Dermis microvascular lymphatic vessel endothelial cell (primary cell): ENCODE measurements at places on chromosomes 11 and 22.

- no peak for DNase-seq
Observed at GRCh38 chr11:73445980-73446379, 69.8 kb downstream of the RELT start.

GRCh38 chr11:12449961-12450715 lies 72.8 kb downstream of the PARVA start:
- no peak for DNase-seq

- DNase-seq = peak; percentile 86
Observed at GRCh38 chr22:43923631-43924464, at the start of gene PNPLA3. Gene PNPLA3, plus strand, starts transcription at chr22:43923805. Its CDS starts 107 bp downstream, at chr22:43923912.

GRCh38 chr22:50696799-50697561 lies 24.4 kb downstream of the SHANK3 start:
- DNase-seq = no peak

DNA sequence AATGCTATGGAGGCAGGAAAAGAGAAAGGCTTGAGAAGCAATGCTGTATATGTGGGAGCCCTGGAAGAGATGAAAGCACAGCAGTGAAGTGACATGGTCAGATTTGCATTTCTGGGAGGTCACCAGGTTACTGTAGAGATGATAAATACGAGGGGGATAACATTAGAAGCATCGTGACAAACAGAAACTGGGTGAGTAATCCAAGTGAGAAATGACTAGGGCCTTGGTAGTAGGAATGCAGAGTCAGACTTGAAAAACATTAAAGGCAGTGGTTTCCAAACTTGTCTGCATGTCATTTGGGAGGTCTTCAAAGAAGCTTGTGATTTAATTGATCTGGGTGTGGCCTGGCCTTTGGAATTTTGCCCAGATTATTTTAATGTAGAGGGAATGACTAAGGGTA lies 43.9 kb downstream of the CCDC34 start:
- DNase-seq = no peak

DNA sequence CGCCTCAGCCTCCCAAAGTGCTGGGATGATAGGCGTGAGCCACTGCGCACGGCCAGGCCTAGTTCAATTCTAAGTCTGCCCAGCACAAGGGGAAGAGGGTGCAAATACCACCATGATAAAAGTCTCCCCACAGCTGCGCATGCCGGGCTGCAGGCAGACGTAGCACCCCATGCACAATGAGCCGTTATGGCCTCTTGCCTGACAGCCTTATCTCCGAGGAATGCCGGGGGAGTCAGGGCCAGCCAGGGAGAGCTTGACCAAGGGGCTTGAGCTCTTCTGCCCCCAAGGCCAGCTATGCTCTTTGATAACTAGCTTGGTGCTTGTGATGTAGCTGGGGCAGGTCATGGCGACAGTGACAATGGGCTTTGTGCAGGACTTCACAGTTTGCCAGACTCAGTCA lies 13.7 kb upstream of the SCUBE1 start:
- DNase-seq = no peak

GRCh38 chr22:49564054-49564453 lies 263.6 kb downstream of the BRD1 start:
- DNase-seq = no peak

GRCh38 chr11:57458410-57459163 lies 1.7 kb upstream of the RTN4RL2 start:
- no peak for DNase-seq

DNA sequence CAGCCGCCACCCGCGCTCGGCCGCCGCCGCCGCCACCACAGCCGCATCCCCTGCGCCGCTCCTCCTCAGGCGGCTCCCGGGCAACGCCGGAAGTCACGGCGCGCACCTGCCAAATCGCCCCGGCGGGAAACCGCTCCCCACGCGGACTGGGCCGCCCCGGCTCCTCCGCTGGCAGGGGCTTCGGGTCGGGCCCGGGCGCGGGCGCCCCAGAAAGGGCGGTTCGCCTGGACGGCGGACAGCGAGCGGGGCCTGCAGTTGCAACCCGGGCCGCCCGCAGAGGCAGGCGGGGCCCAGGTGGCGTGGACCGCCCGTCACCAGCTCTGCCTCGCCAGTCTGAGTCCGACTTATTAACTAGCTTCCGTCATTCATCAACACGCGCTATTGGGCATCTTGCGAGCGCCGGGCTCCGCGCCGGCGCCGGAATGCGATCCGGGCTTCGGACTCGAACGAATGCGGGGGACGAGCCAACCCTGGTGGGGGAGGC lies at the start of gene HIRA:
Gene HIRA, minus strand, starts transcription at position 85 of the 484 bp plus-strand sequence. CDS start 257 bp downstream, outside the sequence.
- peak; percentile 77 for DNase-seq

- no peak for DNase-seq
Observed at GRCh38 chr11:69484427-69485259, 3.2 kb downstream of the LINC01488 start.

DNA sequence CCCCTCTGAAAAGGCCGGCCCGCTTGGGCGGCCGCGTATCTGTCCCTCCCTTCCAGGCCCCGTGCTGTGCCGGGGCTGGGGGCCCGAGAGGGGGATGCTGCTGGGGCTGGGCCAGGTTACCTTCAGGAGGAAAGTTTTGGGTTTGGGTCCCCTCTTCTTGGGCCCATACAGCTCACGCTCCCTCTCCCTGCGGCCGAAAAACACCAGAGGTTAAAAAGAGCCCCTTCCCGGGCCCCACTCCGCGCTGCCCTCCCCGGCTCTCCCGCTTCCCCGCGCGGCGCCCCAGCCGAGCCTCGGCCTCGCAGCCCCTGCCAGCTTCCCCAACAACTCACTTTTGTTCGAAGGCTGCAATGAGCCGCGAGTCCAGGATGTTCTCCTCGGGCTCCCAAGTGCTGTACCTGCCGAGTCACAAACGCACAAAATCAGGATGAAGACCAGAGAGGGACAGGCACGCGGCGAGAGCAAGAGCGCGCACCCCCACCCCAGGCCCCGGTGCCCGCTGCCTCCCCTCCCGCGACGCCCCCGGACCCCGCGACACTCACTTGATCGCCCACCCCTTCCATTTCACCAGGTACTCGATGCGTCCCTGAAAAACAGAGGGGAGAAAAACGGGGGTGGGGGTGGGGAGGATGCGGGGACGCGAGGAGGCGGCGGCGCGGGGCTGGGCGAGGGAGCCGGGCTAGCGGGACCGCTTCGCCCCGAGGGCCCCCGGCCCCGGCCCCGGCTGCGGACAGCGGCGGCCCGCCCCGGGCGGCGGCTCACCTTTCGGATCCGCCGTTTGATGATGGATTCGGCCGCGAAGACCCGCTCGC lies 450 bp downstream of the CBX6 start:
- DNase-seq = peak; percentile 12

GRCh38 chr11:19816040-19816439 lies 103.4 kb downstream of the NAV2 start:
- no peak for DNase-seq

GRCh38 chr11:36016263-36016662 lies 72.4 kb downstream of the LDLRAD3 start:
- no peak for DNase-seq

DNA sequence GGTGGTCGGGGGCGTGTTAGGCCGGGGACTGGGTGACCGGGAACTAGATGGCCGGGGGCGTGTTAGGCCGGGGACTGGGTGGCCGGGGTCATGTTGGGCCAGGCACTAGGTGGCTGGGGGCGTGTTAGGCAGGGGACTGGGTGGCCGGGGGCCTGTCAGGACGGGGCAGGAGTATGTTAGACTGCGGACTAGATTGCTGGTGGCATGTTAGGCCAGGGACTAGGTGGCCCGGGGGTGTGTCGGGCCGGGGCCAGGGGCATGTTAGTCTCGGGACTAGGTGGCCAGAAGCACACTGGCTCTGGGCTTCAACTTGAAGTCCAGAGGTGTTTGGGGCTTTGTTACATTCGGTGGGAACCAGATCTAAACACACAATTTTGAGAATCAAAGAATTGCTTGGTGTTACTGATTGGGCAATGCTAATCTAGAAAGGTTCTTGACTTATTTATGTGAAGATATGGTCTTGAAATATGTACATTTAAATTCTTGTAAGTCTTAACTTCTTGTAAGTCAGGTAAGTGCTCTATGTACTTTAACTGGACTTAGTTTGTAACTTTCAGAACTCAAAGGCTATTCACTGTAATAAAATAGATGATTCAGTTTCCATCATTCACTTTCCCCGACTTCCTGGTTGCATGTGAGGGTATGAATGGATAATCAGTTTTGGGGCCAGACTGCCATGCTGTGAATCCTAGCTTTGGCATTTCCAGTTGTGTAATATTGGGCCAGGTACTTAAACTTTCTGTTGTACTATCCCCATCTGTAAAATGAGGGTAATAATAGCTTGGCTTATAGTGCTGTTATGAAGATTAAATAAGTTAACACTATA lies 1.1 kb downstream of the EXT2 start:
- peak; percentile 53 for DNase-seq

DNA sequence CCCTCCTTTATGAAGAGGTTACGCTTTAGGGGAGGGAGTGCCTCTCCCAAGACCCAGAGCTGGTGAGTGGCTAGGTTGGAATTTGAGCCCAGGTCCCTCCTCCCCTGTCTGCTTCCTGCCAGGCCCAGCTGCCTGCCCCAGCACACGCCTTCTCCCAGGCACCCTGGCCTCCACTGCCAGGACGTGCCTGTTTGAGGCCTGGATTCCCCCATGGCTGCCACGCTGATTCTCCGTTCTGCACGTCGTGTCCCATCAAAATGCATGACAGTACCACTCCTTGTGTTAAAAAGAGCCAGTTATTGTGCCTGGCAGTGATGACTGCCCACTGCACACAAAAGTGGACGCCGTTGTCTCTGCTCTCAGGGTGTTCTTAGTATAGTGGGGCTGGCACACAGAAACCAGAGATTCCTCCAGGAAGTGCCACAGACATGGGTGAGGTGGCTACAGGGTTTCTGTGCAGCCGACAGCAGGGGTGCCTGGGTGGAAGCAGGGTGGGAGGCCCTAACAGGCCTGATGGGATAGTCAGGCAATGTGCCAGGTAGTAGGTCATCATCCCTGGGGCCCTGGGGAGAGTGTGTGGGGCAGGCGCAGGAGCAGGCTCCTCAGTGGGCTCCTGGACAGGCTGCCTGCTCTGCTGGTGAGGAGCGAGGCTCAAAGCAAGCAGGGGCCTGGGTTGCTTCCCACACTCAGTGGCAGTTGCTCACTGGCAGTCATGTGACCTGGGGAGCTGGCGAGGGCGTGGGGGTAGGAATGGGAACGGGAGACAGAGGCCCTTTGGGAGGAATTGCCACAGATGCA lies 24.2 kb downstream of the MED15 start:
- peak; percentile 83 for DNase-seq

DNA sequence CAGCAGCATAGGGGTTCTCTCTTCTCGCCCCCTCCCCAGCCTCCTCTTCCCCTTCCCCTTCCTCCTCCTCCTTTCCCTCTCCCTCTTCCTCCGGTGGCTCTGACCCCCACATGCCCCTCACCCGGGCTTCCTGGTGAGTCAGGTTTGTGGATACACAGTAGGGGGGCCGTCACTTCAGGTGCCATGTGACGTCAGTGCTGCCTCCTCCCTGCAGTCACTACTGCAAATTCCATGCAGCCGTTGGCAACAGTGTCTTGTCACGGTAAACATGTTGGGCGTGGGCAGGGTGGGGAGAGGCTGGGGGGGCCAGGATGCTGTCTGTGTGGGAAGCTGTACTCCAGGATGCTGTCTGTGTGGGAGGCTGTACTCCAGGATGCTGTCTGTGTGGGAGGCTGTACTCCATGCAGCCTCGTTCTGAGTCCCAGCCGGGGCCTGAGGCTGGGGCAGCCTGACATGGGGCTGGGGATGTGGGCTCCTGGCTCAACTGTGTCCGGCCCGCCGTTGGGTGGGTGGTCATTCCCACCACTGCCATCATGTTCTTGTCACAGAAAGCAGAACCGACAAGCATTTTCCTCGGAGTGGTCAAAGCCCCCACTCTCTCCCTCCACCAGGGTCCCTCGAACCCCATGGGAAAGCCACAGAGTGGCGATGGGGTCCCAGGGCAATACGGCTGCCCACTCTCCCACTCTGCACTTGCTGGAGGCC lies 2.4 kb upstream of the MUC2 start:
- DNase-seq = peak; percentile 85

DNA sequence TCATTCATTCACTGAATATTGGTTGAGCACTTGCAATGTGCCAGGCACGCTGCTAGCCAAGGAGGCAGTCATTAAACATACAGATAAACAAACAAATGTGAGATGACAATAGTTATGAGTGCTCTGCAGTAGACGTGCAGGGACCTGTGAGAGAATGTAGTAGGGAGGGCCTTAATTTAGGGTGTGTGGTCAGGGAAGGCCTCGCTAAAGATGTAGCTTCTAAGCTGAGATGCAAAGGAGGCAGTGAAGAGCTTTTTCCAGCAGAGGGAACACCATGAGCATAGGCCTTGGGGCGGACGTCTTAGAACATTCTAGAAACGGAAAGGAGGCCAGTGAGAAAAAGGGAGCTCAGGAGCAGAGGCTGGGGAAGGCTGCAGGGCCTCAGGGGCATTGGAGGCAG lies 789 bp upstream of the NCF4 start:
- no peak for DNase-seq

DNA sequence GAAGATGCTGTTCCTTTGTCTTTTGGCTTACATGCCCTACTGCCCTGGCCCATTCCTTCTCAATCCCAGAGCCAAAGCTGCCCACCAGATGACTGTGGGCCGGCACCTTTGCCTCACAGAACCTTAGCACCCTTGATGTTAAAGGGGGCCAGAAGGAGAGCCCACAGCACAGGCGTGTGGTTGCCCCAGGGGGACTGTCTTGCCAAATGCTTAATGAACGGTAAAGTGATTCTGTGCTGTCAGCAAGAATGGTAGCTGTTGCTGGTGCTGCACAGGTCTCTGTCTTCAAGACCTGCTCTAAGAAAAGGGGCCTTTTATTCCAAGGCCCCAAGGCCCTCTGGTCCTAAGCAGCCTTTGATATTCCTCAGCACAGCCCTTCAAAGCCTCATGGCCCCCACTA lies 113.3 kb downstream of the MORC2 start:
- no peak for DNase-seq

- no peak for DNase-seq
Observed at GRCh38 chr22:28331695-28332094, 347.9 kb downstream of the TTC28 start.

DNA sequence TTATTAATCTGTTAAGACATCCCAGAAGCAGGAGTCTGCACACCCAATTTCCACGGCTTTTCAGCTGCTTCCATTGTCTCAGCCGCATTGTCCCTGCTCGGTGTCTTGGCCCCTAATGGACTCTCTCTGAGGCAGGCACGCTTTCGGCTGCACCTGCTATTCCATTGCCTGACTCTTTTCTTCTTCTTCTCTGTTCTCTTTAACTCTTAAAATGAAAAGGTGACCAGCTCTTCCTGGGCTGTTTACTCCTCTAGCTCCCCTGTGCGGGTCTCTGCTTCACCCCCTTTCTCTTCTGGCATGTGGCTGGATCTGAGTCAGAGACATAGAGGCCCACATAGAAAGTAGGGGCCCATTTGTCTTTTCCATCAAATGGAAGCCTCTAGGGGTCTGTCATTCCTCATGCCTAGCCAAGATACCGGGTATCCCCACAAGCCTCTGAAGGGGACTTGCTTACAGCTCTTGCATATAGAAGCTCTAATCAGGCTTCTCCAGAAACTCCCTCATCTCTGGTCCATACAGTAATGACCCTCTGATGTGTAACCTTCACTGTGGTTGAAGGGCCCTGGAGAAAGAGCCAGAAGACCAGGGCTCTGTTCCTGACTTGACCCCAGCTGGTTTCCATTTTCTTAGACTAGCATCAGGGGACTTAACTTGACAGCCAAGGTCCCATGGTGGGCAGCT lies 243.9 kb downstream of the ST3GAL4 start:
- DNase-seq = no peak
